ENCODE measurements at places on chromosomes 4 and X. TPM values are rescaled to one million over a fixed set of nuclear protein-coding genes. Genes with fewer than 3 reads are reported as not detected.

Gene ZNF732
- not detected for total RNA-seq

Gene ZMAT1
- 25.6 TPM for total RNA-seq

Gene KLHL5
- 18.6 TPM for total RNA-seq

Gene SCRG1
- total RNA-seq = not detected

Gene NUDT11
- 0.85 TPM for total RNA-seq

Gene RTL3
- not detected for total RNA-seq

Gene PDGFRA
- not detected for total RNA-seq

Gene ZXDA
- total RNA-seq = 12.0 TPM

Gene PABPC5
- total RNA-seq = not detected

Gene NIPAL1
- total RNA-seq = 1.3 TPM

Gene NDP
- total RNA-seq = not detected

Gene RPA4
- total RNA-seq = 0.78 TPM

Gene COL25A1
- total RNA-seq = not detected

Data from T-cell (primary cell).